ENCODE measurements at places on chromosomes 12 and 14.
A peak's percentile ranks its signal among the peaks of the same experiment; 100 is the strongest.

- H3K36me3 ChIP-seq: no peaks in the 10 kb centered on the region
- H3K27ac ChIP-seq: no peak overlapping the region
- no peaks in the 10 kb centered on the region for H3K4me1 ChIP-seq
These were observed 51.7 kb downstream of the RPH3A start for GRCh38 chr12:112843287-112843686.

DNA sequence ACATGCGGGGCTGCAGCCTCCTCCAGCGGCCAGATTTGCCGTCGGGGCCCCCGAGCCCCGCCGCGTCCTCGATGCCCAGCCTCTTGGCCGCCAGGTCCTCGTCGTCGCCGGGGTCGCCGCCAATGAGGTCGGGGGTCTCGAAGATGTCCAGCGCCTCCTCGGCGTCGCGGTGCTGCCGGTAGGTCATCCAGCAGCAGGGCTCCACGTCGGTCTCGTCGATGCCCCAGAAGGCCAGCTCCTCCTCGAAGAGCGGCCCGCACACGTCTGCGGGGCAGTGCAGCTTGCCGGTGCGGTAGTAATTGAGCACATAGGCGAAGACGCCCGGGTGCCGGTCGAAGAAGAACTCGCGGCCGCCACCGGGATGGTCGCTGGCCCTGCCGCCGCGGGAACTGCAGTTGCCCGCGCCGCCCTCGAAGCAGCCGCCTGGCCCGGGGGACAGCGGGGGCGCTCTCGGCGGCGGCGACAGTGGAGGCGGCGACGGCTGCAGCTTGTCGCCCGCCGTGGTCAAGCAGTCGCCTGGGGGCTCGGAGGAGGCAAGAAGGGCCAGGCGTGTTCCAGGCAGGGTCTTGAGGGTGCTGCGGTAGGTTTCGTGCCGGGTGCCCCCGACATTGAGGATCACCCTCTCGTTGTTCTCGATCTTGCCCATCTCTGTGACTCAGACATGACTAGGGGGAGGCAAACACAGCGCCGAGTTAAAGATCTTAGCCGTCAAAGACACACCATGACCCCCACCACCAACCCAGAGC, 2.1 kb downstream of the KCNC2 start:
- H3K4me3 ChIP-seq: no peak overlapping the region
- no peaks in the 10 kb centered on the region for H3K4me1 ChIP-seq
- no peak overlapping the region for H3K27ac ChIP-seq
- H3K27me3 ChIP-seq: peaks cover 29% of the 10 kb centered on the region
- DNase-seq: no peak
- H3K36me3 ChIP-seq: no peaks in the 10 kb centered on the region

GRCh38 chr12:3933074-3933818, 60.0 kb upstream of the PARP11 start:
- peaks cover 5% of the 10 kb centered on the region for H3K4me1 ChIP-seq
- no peak for DNase-seq
- H3K27ac ChIP-seq: no peak overlapping the region
- no peak overlapping the region for H3K4me3 ChIP-seq

- peaks cover 18% of the 10 kb centered on the region for H3K36me3 ChIP-seq
- H3K27me3 ChIP-seq: no peaks in the 10 kb centered on the region
- H3K4me1 ChIP-seq: peaks cover 14% of the 10 kb centered on the region
- H3K4me3 ChIP-seq: no peak overlapping the region
These were observed 5.5 kb downstream of the CSRNP2 start for GRCh38 chr12:51077930-51078329.

DNA sequence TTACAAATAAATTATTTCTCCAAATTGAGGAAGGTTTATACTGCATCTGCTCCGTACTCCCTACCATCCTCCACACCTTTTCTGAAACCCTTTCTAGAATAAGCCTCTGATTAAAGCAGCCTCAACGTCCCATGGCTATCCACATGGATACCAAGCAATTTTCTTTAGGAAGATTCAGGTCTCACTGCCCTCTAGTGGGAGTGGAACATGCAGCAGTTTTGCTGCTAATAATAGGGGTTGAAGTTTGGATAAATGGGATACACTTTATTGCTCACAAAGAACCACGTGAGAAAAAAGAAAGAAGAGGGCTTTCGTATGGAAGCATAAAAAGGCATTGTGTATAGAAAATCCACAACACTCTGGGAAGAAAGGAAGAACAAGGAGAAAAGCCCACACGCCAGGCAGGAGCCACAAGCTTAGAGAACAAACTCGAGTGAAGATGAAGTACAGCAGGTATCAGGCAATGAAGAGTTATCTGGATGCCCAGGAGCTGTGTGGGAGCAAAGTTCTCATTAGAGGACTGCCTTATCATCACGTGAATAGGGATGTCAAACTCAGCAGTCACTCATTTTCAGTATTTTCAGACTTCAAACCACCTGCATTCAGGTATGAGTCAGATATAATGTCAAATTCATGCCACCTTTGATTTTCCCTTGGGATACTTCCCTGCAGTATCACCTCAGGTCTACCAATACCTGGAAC, 45.8 kb downstream of the CCER1 start:
- peaks cover 1% of the 10 kb centered on the region for H3K27me3 ChIP-seq
- no peaks in the 10 kb centered on the region for H3K36me3 ChIP-seq
- DNase-seq: no peak
- no peak overlapping the region for H3K27ac ChIP-seq

DNA sequence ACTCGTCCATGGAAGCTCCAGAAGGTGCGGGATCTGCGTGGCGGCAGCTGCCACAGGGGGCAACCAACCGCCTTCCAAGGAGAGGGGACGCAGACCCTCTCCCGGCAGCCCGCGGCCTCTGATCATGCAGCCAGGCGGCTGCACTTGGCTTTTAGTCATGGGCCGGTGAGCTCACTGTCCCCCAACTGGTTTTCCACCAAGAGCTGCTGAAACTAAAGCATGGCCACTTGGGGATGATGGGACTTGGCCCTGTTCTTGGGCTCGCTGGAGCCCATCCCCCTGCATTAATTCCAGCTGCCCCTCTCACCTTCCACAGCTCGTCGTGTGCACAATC, 39.1 kb downstream of the CCDC85C start:
- H3K4me3 ChIP-seq: no peak overlapping the region
- no peaks in the 10 kb centered on the region for H3K36me3 ChIP-seq
- H3K27me3 ChIP-seq: peaks cover 1% of the 10 kb centered on the region
- no peak overlapping the region for H3K27ac ChIP-seq
- no peak for DNase-seq

DNA sequence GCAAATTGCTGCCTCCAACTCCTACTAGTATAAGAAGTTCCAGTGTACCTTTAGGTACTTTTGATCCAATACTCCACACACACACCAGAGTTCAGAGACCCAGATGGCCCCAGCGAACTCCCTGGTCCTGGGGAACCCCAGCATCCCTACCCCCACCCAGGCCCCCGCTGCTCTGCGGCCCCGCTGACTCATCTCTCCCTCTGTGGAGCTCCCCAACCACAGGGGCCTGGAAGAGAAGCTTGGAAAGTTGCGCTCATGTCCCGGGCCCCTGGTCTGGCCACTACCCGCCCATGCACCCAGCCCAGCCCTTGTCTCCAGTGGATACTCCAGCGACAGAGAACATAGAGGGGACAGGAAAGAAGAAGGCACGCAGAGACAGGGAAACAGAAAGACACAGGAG, 4.2 kb upstream of the SP7 start:
- DNase-seq: no peak
- H3K4me3 ChIP-seq: no peak overlapping the region
- no peak overlapping the region for H3K27ac ChIP-seq
- H3K4me1 ChIP-seq: peaks cover 26% of the 10 kb centered on the region

DNA sequence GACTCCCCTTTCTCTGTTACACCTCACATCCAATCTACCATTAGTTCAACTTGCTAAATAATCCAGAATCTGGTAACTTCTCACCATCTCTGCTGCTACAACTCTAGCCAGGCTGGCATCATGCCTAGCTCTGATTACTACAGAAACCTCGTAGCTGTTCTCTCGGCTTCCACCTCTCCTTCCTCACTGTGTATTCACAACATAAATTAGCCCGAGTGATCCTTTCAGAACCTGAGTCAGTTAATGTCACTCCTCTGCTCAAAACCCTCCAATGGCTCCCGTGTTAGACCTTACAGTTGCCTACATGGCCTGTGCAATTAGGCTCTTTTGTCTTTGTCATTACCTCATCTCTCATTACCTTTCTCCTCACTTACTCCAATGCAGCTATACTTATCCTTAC, 139.4 kb downstream of the PDE3A start:
- H3K27me3 ChIP-seq: no peaks in the 10 kb centered on the region

DNA sequence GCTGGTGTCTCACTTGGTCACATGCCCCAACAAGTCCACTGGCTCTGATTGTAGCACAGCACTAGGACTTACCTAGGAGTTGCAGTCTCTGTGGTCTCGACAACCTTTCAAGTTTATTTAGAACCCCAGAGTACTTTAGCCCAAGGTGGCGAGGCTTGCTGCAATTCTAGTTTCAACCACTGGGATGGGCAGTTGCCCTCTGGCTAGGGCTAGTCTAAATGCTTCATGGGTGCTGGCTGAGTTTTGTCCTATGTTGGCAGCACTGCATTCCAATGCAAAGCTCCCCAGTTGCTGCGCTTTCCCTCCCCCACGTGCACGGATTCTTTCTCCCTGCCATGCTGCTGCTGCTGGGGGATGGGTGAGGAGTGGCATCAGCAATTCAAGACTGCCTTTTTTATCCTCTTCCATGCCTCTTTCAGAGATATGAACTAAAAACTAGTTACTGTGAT, 207.9 kb downstream of the SYNE2 start:
- DNase-seq: no peak
- H3K4me3 ChIP-seq: no peak overlapping the region

DNA sequence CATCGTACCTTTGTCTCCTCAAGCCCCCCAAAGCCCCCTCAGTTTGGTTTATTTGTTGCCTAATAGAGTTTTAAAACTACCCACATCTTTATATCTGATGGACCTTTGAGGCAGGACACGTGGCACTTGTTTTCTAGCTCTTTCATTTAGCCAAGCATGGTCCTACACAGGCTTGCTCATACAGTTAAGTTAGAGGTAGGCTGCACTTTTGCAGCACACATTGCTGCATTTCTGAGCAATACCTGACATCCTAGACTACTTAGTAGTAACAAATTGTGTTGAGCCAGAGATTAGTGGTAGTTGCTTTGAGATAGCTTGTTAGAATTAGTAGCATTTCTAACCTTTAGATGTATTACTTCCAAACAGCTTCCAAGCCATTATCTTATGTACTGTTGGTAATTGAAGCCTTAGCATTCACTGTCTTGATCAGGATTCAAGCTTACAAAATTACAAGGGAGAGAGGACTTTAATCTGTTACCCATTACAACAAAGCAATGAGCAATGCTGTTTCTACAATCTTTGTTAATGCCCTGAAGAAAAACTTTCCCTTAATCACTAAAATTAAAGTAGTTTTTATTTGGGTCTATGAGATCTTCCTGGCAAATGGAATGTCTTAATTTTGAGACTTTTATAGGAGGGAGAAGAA, 96.6 kb downstream of the WNK1 start:
- no peak for DNase-seq
- peak overlapping the region; percentile 60 for H3K27ac ChIP-seq
- peaks cover 24% of the 10 kb centered on the region for H3K36me3 ChIP-seq
- peaks cover 30% of the 10 kb centered on the region for H3K4me1 ChIP-seq
- H3K27me3 ChIP-seq: no peaks in the 10 kb centered on the region

DNA sequence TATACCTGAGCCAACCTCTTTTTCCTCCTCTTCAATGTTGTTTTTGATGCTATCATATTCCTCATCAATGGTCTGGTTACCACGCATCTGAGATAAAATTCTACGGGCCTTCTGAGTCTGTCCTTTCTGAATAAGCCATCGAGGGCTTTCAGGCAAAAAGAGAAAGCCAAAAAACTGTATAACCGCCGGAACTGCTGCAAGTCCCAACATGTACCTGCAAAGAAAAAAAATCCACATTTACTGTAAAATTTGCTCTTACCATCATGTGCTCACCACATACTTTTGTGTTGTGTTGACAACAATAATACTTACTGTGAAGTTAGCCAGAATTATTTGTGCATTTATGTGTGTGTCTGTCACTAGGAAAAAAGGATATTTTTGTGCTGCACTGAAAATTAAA, 77.6 kb downstream of the SLC2A13 start:
- H3K4me3 ChIP-seq: no peak overlapping the region
- no peaks in the 10 kb centered on the region for H3K27me3 ChIP-seq
- H3K4me1 ChIP-seq: peaks cover 18% of the 10 kb centered on the region
- DNase-seq: no peak

- H3K27ac ChIP-seq: no peak overlapping the region
- H3K4me3 ChIP-seq: no peak overlapping the region
These were observed 483.4 kb downstream of the DIO2 start for GRCh38 chr14:79727900-79728299.

DNA sequence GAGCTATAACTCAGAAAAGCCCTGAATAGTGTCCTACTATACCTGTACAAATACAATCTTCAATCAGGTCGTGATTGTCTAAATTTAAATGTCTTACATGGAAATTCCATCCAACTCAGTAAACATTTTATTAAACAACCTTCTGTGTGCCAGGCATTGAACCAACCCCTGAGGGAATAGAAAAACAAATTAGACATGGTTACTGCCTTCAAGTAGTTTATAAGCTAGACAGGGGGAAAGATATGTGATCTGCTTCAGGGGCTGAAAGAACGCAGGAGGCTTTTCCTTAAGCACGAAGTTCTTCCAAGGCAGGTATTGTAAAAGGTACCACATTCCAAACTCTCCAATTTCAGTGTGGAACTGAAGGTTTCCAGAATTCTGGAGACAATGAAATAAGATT, 39.7 kb upstream of the STAB2 start:
- no peak overlapping the region for H3K27ac ChIP-seq
- peaks cover 13% of the 10 kb centered on the region for H3K4me1 ChIP-seq
- no peak for DNase-seq
- no peak overlapping the region for H3K4me3 ChIP-seq
- H3K27me3 ChIP-seq: peaks cover 2% of the 10 kb centered on the region

DNA sequence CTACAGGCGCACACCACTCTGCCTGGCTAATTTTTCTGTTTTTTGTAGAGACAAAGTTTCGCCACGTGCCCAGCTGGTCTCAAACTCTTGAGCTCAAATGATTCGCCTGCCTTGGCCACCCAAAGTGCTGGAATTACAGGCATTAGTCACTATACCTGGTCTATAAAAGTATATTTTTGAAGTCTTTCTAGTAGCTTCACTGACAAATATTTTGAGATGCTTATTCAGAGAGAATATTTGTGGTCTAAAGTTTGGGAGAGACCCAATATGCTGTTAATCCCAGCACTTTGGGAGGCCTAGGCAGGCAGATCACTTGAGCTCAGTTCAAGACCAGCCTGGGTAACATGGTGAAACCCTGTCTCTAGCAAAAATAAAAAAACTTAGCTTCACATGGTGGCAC, 22.0 kb upstream of the PPP1R12A start:
- H3K4me1 ChIP-seq: peaks cover 6% of the 10 kb centered on the region
- H3K27me3 ChIP-seq: peaks cover 17% of the 10 kb centered on the region
- H3K4me3 ChIP-seq: no peak overlapping the region
- H3K36me3 ChIP-seq: peaks cover 4% of the 10 kb centered on the region
- H3K27ac ChIP-seq: no peak overlapping the region

DNA sequence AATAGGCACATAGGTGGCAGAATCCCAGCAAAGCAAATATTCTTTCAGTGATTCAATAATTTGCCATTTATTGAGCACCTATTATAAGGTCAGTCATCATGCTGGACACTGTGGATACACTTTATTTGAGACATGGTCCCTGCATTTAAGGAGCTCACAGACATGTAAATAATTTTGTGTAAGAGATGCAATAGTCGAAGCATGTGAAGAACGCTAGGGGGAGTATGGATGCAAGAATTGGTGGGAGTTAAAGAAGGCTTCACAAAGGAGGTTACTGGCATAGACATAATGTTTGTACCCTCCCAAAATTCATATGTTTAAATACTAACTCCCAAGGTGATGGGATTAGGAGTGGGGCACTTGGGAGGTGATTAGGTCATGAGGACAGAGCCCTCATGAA, 260.6 kb upstream of the GARIN6 start:
- no peaks in the 10 kb centered on the region for H3K4me1 ChIP-seq
- DNase-seq: no peak
- no peak overlapping the region for H3K4me3 ChIP-seq
- H3K36me3 ChIP-seq: no peaks in the 10 kb centered on the region
- no peaks in the 10 kb centered on the region for H3K27me3 ChIP-seq
